Ascending aorta (tissue), 2 donors: ENCODE measurements at places on chromosomes 5 and 9. TPM values are rescaled to one million over a fixed set of nuclear protein-coding genes. Genes with fewer than 3 reads are reported as not detected.

DNA sequence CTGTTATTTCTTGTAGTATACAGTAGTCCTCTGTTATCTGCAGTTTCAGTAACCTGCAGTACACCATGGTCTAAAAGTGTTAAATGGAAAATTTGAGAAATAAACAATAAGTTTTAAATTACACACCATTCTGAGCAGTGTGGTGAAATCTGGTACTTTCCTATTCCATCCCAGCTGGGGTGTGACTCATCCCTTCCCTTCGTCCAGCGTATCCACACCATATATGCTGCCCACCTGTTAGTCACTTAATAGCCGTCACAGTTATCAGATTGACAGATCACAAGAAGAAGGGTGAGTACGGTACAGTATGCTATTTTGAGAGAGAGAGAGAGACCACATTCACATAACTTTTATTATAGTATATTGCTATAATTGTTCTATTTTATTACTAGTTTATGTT is 28.9 kb downstream of the FAM151B start:
- DNase-seq, result no peak
- no peaks in the 10 kb centered on the region for H3K4me1 ChIP-seq
- no peak overlapping the region for H3K27ac ChIP-seq
- no peaks in the 10 kb centered on the region for H3K27me3 ChIP-seq

DNA sequence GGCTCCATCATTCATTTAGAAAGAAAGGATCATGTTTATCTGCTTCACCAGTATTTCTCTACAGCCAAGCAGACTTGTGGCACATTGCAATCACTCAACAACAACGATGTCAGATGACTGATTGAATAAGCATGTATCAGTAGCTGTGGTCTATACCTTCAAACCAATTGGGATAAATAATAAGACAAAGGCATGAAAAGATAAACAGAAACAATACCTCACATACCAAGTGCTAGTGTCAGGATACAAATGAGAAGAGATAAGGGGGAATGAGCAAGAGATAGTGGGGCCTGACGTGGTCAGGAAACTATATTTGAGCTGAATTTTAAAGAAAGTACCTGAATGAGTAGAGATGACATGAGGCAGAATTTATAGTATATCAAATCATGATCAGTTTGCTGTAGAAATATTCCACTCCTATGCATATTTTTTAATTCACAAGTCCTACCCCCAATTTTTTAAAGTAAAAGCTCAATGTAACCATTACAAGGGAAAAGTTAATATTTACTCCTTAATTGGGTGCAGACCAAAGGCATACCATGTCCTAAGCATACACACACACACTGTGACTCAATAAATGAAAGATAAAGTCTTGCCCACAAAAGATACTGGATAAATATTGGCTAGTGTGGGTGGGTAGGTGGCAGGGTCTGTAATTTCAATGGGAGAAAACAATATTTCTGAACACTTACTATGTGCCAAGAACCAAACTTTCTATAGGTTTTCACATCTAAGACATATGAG is 284.5 kb downstream of the SPOCK1 start:
- no peak for DNase-seq
- peaks cover 4% of the 10 kb centered on the region for H3K4me1 ChIP-seq
- H3K27ac ChIP-seq, result no peak overlapping the region
- H3K27me3 ChIP-seq, result no peaks in the 10 kb centered on the region
- no peaks in the 10 kb centered on the region for H3K36me3 ChIP-seq

- H3K4me3 ChIP-seq, result no peak overlapping the region
- no peak overlapping the region for H3K27ac ChIP-seq
- no peaks in the 10 kb centered on the region for H3K27me3 ChIP-seq
- no peak for DNase-seq
- no peaks in the 10 kb centered on the region for H3K4me1 ChIP-seq
- H3K36me3 ChIP-seq, result no peaks in the 10 kb centered on the region
Observed at GRCh38 chr5:161446655-161447054, 99.9 kb downstream of the GABRB2 start.

- no peak overlapping the region for H3K27ac ChIP-seq
- H3K4me3 ChIP-seq, result no peak overlapping the region
- peak; percentile 53 for DNase-seq
- H3K27me3 ChIP-seq, result no peaks in the 10 kb centered on the region
- no peaks in the 10 kb centered on the region for H3K4me1 ChIP-seq
Observed at GRCh38 chr5:135451581-135452320, 400 bp downstream of the TIFAB start.

DNA sequence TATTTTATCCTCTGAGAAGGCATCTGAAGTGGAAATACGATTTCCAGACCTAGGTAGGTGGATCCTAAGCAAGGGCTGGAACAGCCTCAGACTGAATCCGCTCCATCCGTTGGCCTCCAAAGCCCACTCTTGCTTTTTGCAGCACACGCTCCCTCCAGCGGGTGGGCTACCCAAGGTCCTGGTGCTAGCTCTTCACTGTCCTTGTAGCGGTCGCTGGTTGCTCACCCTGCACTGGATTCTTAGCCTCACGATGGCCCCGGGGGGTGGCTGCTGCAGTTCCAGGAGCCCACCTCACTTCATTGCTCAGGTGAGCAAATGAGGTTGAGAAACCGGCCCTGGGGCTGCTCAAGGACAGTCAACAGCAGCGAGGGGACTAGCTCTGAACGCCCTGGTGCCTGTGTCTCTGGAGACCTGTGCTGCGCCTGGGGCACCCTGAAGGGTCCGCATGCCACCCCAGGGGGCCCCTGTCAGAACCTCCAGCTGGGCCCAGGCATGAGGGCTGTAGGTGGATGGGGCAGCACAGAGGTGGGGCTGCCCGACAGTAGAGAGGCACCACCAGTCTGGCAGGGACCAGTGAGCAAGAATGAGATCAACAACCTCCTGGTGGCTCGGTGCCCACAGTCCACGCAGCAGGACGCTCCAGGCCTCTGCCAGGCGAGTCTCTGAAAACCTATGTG is 4.3 kb downstream of the MGAT4B start:
- no peak overlapping the region for H3K27ac ChIP-seq
- no peak for DNase-seq
- no peak overlapping the region for H3K4me3 ChIP-seq
- no peaks in the 10 kb centered on the region for H3K27me3 ChIP-seq

DNA sequence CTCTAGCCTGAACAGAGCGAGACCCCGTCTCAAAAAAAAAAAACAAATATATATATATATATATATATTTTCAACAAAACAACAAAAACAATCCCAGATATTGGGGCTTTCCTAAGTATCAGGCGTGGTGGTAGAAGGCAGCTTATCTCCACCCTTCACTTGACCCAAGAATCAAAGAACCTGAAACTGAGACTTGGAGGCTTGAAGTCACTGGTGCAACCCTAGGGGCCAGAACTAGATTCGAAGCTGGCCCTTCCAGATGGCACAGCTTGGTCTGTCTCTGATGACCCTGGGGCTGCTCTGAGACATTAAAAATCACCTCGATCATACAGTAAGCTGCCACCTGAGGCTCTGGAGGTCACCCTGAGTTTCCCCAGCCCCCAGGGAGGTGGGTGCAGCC is 1.3 kb upstream of the KCNMB1 start:
- H3K27ac ChIP-seq, result peak overlapping the region; percentile 97
- peaks cover under 1% of the 10 kb centered on the region for H3K36me3 ChIP-seq

DNA sequence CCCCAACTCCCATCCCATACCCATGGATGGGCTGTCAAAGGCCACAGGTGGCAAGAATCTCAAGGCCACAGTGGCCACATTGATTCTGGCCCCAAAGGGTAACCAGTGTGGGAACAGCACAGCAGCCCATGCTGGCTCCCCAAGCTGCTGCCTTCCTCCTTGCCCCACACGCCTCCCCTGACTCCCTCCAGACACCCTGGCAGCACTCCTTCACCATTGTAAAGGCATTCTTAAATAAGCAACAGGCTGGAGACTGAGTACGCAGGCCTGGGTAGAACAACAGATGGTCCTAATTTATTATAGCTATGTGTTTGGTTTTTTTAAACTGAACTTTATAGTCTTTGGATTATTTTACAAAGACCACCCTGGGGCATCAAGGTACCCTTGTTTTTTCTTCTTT is 158.8 kb downstream of the TSSK1B start:
- H3K27me3 ChIP-seq, result no peaks in the 10 kb centered on the region
- H3K27ac ChIP-seq, result no peak overlapping the region
- H3K4me3 ChIP-seq, result no peak overlapping the region
- no peaks in the 10 kb centered on the region for H3K36me3 ChIP-seq

GRCh38 chr9:96605328-96605727 is 14.3 kb downstream of the CDC14B start:
- no peaks in the 10 kb centered on the region for H3K36me3 ChIP-seq
- no peaks in the 10 kb centered on the region for H3K4me1 ChIP-seq
- H3K27ac ChIP-seq, result no peak overlapping the region
- H3K27me3 ChIP-seq, result no peaks in the 10 kb centered on the region

GRCh38 chr5:136001466-136001981 is 27.3 kb upstream of the TGFBI start:
- H3K4me1 ChIP-seq, result no peaks in the 10 kb centered on the region
- H3K4me3 ChIP-seq, result no peak overlapping the region
- no peak overlapping the region for H3K27ac ChIP-seq
- H3K36me3 ChIP-seq, result no peaks in the 10 kb centered on the region
- no peak for DNase-seq

GRCh38 chr5:17396247-17396646 is 101.8 kb upstream of the TAF11L2 start:
- H3K36me3 ChIP-seq, result no peaks in the 10 kb centered on the region
- no peaks in the 10 kb centered on the region for H3K4me1 ChIP-seq
- no peak overlapping the region for H3K27ac ChIP-seq
- H3K27me3 ChIP-seq, result no peaks in the 10 kb centered on the region
- no peak overlapping the region for H3K4me3 ChIP-seq

GRCh38 chr9:136345281-136346156 is 18.0 kb downstream of the DNLZ start:
- H3K36me3 ChIP-seq, result peaks cover 15% of the 10 kb centered on the region
- DNase-seq, result peak; percentile 30
- peaks cover 26% of the 10 kb centered on the region for H3K4me1 ChIP-seq
- H3K4me3 ChIP-seq, result peak overlapping the region; percentile 42
- no peaks in the 10 kb centered on the region for H3K27me3 ChIP-seq
- H3K27ac ChIP-seq, result peak overlapping the region; percentile 76

GRCh38 chr5:5770825-5771224 is 348.3 kb downstream of the ICE1 start:
- no peak overlapping the region for H3K4me3 ChIP-seq
- no peaks in the 10 kb centered on the region for H3K36me3 ChIP-seq
- no peaks in the 10 kb centered on the region for H3K4me1 ChIP-seq
- no peak overlapping the region for H3K27ac ChIP-seq
- H3K27me3 ChIP-seq, result no peaks in the 10 kb centered on the region

GRCh38 chr9:110308633-110309038 is 29.0 kb downstream of the TXNDC8 start:
- H3K27ac ChIP-seq, result no peak overlapping the region
- no peaks in the 10 kb centered on the region for H3K4me1 ChIP-seq
- H3K27me3 ChIP-seq, result no peaks in the 10 kb centered on the region
- no peaks in the 10 kb centered on the region for H3K36me3 ChIP-seq

GRCh38 chr5:123756816-123757215 is 244.8 kb downstream of the CSNK1G3 start:
- H3K4me3 ChIP-seq, result no peak overlapping the region
- no peak for DNase-seq
- peaks cover 10% of the 10 kb centered on the region for H3K4me1 ChIP-seq
- no peaks in the 10 kb centered on the region for H3K36me3 ChIP-seq

DNA sequence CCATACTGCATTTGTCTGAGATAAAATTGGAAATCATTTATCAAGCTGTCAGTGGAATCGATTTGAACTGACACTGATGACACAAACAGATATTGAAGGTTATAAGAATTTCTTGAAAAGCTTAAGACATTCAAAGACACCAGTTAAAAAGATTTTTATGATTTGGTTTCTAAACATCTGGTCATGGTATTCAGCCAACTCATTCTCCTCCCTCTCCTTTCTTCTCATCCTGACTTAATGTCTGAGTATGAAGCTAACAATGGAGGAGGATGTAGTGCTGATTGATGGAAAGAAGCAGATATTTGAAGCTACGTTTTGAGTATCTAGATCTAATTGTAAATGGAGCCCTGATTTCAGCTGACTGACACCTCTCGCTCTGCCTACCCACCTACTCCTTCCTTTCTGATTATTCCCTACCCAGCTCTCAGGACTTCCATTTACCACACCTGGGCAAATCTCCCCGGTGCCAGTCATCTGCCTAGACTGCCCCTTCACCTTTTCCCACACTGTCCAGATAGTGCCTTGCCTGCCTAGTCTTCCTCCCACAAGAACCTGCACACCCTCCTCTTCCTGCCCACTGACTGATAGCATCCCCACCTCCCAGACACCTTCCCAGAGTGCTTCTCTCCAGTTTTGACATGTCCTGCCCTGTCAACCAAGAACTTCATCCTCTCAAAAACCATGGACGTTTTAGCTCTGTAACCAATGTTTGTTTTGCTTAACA is 20.7 kb upstream of the LIFR start:
- H3K4me3 ChIP-seq, result no peak overlapping the region
- H3K4me1 ChIP-seq, result no peaks in the 10 kb centered on the region
- H3K27me3 ChIP-seq, result no peaks in the 10 kb centered on the region
- H3K27ac ChIP-seq, result no peak overlapping the region

DNA sequence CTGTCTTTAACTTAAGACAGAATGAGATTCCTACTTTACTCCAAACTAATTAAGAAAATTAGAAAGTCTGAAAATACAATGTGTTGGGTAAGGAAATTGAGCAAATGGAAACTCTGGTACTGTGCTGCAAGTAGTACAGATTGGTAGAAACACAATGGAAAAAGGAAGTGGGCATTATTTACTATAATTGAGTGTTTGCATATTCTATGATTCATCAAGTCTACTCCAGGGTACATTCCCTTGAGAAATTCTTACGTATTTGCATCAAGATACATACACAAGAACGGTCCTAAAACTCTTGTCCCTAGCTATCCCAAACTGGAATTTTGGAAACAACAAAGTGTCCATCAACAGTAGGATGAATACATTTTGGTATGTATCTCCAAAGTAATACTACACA is 123.5 kb upstream of the TARS1 start:
- no peak for DNase-seq
- no peak overlapping the region for H3K4me3 ChIP-seq
- H3K27ac ChIP-seq, result no peak overlapping the region
- peaks cover 10% of the 10 kb centered on the region for H3K4me1 ChIP-seq
- H3K27me3 ChIP-seq, result no peaks in the 10 kb centered on the region
- no peaks in the 10 kb centered on the region for H3K36me3 ChIP-seq

GHR gene
- total RNA-seq, result 6.4 TPM

PCDHGB6 gene
- 3.9 TPM for total RNA-seq

CDO1 gene
- 36.0 TPM for total RNA-seq

SPEF2 gene
- 0.32 TPM for total RNA-seq

RAI14 gene
- total RNA-seq, result 134 TPM

SUB1 gene
- 103 TPM for total RNA-seq

PDGFRB gene
- total RNA-seq, result 341 TPM

PCA3 gene
- not detected for total RNA-seq

FCN2 gene
- not detected for total RNA-seq
